ENCODE measurements at places on chromosomes 11 and 22.

DNA sequence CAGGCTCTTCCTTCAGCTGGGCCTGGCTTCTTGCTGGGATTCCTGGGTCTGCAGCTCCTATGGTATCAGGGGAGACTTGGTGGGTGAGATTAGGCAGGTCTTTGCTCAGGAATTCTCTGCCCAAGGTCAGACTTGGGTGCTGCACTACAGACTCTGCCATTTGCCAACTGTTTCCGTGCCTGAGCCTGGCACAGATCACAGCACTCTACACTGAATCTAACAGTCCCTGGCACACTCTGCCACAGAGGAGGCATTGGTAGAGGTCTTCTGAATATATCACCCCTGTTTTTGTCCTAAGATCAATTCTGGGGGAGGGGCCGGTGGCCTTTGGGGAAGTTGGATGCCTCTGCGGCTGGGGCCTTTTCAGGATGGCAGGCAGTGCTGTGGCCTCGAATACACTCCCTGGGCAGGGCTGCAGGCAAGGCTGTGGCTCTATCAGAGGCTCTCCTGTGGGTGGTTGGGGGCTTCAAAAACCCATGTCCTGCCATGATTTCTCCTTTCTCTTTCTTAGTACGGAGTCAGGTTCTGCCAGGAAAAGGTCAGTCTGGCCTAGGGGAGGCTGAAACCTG lies 115.0 kb upstream of the NARS2 start:
- no peak for DNase-seq

DNA sequence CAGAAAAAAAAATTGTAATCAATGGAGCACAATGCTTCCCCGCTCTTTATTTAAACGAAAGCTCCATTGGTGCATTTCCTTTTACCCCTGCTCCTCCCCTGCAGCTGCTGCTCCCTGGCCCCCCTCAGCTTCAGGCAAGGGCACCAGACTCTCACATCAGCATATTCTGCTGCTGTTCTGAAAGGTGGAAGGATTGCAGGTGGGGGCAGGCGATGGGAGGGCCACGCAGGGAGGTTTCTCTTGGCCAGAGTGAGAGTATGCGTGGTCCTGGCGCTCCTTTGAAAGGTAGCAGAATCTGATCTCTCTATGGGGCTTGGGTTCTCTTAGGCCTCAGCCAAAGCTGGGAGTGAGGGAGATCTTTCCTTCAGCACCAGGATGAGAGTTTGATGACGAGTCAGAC lies 240.9 kb upstream of the CADM1 start:
- no peak for DNase-seq

DNA sequence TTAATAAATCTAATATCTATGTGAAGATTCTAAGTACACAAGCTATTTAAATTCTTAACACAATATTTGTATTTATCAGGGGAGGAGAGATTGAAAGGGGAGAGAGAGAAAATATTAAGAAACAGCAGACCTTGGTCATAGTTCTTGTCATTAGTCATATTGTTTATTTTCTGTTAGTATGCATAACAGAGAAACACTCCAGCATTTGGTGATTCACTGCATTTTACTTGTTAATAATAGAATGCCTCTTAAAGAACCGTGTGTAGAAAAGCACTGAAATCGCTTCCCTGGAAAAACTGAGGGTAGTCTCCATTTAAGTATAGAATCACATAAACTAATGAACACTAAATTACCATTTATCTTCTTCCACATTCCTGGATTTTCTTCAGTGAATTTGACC lies 122.7 kb upstream of the TRPC6 start:
- DNase-seq = no peak

GRCh38 chr11:60985991-60986915 lies 14.8 kb downstream of the CD6 start:
- peak; percentile 80 for DNase-seq

- DNase-seq = no peak
Measured at GRCh38 chr22:28249402-28249801, 330.3 kb upstream of the PITPNB start.
